ENCODE measurements at places on chromosomes 13 and 19.

DNA sequence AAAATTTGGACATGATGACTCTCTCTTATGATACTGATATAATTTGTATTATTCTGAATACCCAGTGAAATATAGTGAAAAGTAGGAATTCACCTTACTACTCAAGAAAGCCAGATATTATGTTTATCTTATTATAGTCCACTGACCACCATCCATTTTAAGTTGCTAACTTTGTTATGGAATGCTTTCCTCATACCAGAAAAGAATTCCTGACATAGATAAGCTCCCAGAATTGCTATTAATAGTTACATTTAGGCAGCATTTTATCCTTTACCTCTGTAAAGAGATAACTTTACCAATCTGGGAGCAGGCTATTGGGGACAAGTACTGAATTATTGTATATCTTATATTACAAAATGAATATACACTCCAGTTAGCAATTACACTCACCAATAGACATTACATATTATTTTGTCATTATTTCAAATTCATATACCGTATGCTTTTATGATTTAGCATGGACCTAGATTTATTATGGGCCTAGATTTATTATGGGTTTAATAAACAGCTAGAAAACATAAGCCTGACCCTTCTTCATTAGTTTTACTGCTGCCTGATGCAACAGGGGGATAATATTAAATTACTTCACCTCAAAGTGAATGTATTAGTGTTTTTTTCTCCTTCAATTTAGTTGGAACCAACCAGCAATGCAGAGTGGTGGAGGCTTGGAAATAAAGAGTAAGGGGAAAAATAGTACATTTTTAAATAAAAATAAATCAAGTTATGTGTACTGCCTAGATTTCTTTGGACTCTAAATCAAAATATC lies 1886.1 kb downstream of the PCDH9 start:
- DNase-seq: no peak

DNA sequence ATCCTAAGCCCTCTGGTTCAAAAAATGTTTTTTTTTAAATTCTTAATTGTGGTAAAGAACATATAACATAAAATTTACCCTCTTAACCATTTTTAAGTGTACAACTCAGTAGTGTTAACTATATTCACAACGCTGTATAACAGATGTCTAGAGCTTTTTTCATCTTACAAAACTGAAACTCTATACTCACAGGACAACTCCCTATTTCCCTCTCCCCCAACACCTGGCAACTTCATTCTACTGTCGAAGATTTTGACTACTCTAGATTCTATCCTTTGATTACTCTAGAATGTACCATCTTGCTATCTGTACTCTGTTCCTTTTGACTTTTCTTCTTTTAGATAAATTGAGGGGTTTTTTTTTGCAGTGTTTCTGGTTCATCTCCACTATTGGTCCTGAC lies 200.4 kb downstream of the KLF12 start:
- no peak for DNase-seq

DNA sequence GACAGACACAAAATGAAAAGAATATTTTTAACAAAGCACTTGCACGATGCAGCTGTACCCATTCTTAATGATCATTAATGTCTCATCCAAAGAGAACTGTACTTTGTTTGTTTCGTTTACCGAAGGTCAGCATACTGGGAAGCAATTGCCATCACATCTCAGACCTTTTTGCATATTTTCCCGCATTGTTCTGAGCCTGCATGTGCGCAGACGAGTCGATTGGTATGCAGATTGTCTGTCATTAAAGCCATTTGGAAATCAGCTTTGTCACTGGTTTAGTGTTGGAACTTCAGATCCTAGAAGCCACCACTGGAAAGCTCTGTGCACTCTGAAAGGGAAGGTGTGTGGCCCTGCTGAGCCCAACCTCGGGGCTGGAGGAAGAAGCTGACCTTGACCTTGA lies 15.6 kb downstream of the SPACA7 start:
- DNase-seq: no peak

DNA sequence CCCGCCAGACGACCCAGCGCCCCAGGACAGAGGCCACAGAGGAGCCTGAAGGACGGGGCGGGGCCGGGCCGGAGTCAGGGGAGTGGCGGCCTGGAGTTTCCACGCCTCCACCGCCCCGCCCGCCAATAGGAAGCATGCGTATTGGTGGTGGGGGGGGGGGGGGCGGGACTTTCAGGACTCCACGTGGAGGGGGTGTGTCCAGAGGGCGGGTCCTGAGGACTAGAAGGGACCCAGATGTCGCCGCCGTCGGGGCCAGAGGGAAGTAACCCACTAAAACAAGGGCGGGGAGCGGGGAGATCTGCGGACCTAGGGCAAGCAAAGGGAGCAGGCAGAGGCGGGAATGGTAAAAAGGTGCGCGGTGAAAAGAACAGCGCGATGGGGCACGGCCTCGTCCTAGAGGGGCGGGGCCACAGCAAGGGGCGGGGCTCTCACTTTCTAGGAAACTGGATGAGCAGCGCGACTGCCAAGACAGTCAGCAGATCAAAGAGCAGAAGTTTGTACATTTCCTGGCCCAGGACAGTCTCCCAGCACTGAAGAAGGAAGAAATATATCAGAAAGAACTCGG lies 2.8 kb upstream of the LENG1 start:
- peak; percentile 95 for DNase-seq

GRCh38 chr19:10580979-10581631 lies 6.0 kb downstream of the AP1M2 start:
- peak; percentile 63 for DNase-seq

DNA sequence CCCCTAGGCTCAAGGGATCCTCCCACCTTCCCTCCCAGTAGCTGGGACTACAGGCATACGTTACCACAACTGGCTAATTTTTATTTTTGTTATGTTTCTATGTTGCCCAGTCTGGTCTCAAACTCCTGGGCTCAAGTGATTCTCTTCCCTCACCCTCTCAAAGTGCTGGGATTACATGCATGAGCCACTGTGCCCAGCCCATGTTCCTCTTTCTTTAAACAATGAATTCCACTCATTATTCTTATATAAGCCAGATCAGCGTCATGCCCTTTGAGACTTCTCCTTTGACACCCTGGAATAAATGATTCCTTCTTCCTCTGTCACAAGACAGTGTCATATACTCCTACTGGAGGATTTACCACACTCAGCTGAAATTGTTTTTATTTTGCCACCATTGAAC lies 519.9 kb upstream of the SPRY2 start:
- no peak for DNase-seq

- no peak for DNase-seq
These were observed 752 bp downstream of the RPL18A start for GRCh38 chr19:17860331-17860992.

GRCh38 chr13:40235160-40235796 lies 431.2 kb downstream of the FOXO1 start:
- DNase-seq: no peak

DNA sequence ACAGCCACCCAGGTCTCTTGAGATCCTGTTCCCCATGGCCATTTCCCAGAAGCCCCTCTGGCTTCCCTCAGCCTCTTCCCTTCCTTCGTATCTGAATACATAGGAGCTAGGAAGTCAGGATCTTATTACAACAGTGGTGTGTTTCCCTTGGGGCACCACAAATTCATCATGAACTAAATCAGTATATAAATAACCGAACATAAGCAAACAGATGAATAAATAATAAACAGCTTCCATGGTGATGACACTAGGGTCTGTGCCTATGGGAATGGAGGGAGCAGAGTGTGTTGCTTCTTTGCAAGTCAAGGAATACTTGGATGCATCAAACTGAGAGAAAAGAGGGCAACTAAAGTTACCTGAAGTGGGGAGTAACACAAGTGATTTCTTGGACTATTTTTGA lies 527.6 kb downstream of the LMO7 start:
- no peak for DNase-seq

DNA sequence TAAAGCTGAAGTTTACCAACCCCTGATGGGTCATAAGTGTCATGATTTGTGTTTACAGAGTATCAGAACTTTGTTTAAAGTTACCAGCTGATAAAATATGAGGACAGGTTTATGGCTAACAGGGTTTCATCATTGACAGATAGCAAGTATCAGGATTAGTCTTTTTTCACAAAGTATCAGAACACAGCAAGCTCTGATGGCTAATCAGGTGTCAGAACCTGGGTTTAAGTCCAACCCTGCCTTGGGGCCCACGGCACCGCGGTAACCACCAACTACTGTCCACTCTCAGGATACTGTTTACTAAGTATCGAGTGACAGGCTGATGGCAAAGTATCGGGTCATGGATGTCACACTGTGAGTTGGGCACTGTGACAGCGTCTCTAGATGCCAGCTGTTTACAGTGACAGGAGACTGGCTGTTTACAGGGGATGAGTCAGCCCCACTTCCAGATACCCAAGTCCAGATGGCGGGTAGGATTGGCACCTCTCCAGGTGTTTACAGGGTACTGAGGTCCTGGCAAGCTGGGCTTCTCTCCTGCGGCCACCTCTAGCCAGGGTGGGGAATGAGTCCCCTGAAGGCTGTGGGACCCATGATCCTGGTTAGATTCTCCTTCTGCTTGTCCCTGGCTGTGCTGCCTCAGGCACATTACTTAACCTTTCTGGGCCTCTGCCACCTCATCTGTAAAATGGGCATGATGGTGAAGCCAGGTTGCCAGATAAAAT lies 21.8 kb downstream of the ARRDC2 start:
- DNase-seq: no peak

GRCh38 chr19:375395-376110 lies 31.0 kb upstream of the MIER2 start:
- DNase-seq: no peak

GRCh38 chr19:4359627-4360000 lies 16.3 kb downstream of the MPND start:
- no peak for DNase-seq

GRCh38 chr13:25429466-25429865 lies 57.7 kb downstream of the ATP8A2 start:
- DNase-seq: no peak

DNA sequence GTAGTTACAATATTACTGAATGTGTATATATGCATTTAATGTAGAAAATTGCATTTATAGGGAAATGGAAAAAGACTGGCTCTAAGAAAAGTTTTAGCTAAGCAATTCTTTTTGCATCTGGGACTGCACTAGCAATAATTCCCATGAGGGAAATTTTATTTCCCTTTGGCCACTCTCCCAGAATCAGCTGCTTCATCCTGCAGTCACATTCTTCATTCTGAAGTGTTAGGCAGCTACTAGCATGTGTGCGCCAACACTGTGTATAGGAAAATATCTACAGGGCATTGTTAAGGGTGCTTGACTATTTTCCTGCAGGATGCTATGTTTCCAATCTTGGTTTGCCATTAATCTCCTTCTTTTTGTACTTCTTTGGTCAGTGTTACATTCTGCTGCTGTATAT lies 312.8 kb upstream of the PCDH20 start:
- no peak for DNase-seq

DNA sequence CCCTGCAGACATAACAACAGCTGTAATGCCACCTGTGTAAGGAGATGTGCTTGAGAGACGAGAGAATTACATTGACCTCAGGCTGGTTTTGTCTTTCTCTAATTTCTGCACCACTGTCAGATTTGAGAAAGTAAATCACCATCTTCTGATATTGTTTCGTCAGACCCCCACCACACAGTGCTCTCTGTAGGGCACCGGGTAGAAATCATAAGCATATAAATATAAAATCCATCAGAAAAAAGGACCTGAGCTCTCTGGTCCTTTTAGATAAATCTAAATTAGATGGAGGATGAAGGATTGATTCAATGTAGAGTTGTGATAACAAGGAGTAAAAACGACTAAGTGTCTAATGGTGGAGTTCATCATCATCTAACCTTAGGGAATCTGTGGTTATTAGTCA lies 1981.0 kb upstream of the PRR20A start:
- no peak for DNase-seq

DNA sequence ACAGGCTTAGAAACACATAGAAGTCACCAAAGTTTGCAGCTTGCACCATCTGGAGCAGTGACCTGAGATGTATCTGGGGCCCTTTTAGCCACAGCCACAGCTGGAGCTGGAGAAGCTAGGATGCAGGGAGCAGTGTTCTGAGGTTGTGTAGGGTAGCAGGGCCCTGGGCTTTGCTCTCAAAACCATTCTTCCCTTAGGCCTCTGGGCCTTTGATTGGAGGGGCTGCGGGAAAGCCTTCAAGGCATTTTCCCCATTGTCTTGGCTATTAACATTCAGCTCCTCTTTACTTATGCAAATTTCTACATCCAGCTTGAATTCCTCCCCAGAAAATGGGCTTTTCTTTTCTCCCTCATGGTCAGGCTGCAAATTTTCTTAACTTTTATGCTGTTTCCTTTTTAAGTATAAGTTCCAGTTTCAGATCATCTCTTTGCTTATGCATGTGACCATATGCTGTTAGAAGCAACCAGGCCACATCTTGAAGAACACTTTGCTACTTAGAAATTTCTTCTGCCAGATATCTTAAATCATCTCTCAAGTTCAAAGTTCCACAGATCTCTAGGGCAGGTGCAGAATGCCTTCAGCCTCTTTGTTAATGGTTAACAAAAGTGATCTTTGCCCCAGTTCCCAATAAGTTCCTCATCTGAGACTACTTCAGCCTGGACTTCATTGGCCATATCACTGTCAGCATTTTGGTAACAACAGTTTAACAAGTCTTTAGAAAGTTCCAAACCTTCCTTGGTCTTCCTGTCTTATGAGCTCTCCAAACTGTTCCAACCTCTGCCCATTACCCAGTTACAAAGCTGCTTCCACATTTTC lies 48.5 kb downstream of the NBEA start:
- DNase-seq: no peak

- peak; percentile 96 for DNase-seq
These were observed 423.4 kb downstream of the ITGBL1 start for GRCh38 chr13:101875717-101876393.

- DNase-seq: no peak
These were observed 705 bp downstream of the STXBP2 start for GRCh38 chr19:7637374-7638256.

DNA sequence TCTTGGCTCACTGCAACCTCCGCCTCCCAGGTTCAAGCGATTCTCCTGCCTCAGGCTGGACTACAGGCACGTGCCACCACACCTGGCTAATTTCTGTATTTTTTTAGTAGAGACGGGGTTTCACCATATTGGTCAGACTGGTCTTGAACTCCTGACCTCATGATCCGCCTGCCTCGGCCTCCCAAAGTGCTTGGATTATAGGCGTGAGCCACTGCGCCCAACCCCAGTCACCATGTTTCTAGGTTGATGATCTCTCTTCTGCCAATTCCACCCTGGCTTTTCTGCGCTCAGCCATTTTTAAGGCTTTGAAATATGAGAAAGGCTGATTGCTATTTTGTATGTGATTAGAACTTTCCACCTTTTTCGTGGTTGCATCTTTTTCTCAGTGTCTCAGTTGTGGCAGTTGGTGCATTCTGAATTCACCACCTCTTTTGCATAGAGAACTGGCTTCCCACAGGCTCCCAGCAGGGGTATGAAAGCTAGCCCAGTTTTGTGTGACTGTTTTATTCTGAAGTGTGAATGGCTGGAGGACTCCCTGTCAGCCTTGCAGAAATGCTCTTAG lies 15.5 kb downstream of the CEACAM1 start:
- DNase-seq: peak; percentile 49
